ENCODE measurements at places on chromosomes 1 and 21. TPM values are rescaled to one million over a fixed set of nuclear protein-coding genes. Genes with fewer than 3 reads are reported as not detected.
A peak's percentile ranks its signal among the peaks of the same experiment; 100 is the strongest.

The UBIAD1 gene
- 12.0 TPM for total RNA-seq

The CFAP74 gene
- not detected for total RNA-seq

The LAMTOR2 gene
- 48.2 TPM for total RNA-seq

The SPEN gene
- total RNA-seq = 31.5 TPM

The HSPB7 gene
- 3,018 TPM for total RNA-seq

The OR2T33 gene
- total RNA-seq = not detected

The IGSF3 gene
- total RNA-seq = 11.7 TPM

The OLFM3 gene
- not detected for total RNA-seq

The PEAR1 gene
- total RNA-seq = 6.6 TPM

The ATAD3C gene
- total RNA-seq = 1.3 TPM

The VSIG8 gene
- not detected for total RNA-seq

The L1TD1 gene
- total RNA-seq = not detected

The LHX8 gene
- total RNA-seq = not detected

The PAFAH2 gene
- 5.6 TPM for total RNA-seq

The AMY1C gene
- total RNA-seq = not detected

The SDHB gene
- 209 TPM for total RNA-seq

DNA sequence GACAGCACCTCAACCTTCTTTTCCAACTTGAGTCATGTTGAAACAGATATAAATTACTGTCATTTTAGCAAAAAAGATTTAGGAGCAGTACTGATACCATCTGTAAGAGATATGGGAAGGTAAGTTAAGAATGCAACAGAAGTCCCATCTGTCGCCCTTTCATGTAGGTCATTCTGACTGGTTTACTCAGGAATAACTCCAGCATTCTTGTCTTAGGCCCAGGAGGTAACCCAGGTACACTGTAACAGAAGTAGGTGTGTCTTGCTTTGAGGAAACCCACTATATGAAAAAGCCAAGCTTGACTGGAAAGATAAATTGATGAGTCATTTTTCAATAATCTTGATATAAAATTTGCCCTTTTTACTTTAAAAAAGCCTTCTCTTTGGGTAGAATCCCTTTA is 35.4 kb downstream of the PGM1 start:
- no peak for DNase-seq

DNA sequence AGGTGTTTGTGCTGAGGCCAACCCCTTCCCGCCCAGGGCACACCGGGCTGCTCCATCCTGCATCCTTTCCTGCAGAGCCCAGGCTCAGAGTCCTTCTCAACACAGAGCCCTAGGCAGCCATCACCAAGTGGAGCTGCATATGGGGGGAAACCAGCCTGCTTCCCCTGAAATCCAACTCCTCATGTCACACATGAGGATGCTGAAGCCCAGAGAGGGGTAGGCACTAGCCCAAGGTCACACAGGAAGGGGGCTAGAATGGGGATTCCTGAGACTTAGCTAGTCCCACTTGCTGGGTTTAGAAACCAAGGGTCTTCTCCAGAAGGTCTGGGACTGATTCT is 5.5 kb upstream of the TNFRSF1B start:
- peak; percentile 37 for DNase-seq

- no peak for DNase-seq
These were observed 673 bp downstream of the CD46 start for GRCh38 chr1:207752456-207752998.

DNA sequence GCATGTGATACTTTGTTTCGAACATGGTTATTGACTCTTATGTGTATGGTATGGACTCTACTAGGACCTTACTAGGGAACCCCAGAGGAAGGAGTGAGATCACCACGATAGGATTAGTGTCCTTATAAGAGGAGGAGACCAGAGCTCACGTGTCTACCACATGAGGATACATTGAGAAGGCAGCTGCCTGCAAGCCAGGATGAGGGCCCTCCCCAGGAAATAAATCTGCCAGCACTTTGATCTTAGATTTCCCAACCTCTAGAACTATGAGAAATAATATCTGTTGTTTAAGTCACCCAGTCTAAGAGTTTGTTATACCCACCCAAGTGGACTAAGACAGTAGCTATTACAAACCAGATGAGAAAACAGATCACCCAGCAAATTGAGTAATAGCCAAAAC is 559.3 kb upstream of the USP24 start:
- DNase-seq = no peak

- DNase-seq = peak; percentile 59
These were observed 3.8 kb downstream of the LRRC3 start for GRCh38 chr21:44458971-44459711.

DNA sequence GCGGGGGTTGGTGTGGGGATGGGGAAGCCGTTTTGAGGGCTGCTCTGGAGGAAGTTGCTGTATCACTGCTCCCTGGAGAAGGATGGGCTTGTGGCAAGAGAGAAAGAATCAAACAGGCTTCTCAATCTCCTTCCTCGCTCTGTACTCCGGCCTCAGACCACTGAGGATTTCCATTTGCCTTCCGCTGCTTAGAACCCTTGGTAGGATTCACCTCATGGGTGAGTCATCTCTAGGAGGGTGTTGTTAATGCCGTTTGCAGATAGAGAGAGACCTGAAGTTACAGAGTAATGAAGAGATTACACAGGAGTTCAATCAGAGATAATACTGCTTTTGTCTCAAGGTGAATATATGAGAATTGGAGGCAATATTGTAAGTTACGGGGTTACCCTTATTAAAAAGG is 15.3 kb downstream of the SLC35F3 start:
- no peak for DNase-seq

DNA sequence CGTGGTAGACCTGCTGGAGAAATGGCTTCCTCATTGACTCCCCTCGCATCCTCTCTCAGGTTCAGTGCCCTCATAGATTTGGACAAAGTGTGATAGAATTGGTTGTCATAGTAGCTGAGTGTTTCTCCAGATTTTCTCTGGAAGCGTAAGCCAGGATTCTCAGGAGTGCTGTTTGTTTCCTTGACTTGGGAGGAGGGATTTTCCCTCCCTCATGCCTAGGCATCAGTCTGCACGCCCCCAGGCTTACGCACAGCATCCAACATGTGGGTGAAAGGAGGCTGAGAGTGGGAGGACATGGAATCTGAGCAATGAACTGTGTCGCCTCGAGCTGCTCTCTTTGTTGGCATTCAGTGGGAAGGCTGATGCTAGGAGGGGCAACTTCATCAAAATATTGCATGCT is 503.5 kb downstream of the LTN1 start:
- no peak for DNase-seq

GRCh38 chr1:220922951-220923350 is 43.7 kb downstream of the HLX start:
- DNase-seq = no peak

- no peak for DNase-seq
These were observed 45.7 kb downstream of the ATP5PO start for GRCh38 chr21:33869873-33870272.

- DNase-seq = no peak
These were observed 11.6 kb downstream of the IFI6 start for GRCh38 chr1:27660300-27660835.

DNA sequence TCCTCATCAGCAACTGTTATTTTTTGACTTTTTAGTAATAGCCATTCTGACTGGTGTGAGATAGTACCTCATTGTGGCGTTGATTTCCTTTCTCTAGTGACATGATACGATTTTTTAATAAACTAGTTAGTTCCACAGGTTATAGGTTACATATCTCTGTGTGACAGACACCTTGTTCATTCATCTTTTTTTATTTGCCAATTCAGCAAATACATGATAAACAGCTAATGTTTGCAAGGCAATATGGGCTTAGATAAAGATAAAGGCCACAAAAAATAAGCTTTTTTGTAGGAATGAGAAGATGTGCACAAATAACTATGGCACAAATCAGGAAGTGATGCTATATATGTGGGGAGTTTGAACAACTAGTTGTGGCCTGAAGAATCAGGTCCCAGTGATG is 366.8 kb downstream of the HLX start:
- DNase-seq = no peak

- no peak for DNase-seq
These were observed 18.4 kb upstream of the LY9 start for GRCh38 chr1:160777486-160778089.

- no peak for DNase-seq
These were observed 15.3 kb upstream of the TMCO2 start for GRCh38 chr1:40232444-40232843.

DNA sequence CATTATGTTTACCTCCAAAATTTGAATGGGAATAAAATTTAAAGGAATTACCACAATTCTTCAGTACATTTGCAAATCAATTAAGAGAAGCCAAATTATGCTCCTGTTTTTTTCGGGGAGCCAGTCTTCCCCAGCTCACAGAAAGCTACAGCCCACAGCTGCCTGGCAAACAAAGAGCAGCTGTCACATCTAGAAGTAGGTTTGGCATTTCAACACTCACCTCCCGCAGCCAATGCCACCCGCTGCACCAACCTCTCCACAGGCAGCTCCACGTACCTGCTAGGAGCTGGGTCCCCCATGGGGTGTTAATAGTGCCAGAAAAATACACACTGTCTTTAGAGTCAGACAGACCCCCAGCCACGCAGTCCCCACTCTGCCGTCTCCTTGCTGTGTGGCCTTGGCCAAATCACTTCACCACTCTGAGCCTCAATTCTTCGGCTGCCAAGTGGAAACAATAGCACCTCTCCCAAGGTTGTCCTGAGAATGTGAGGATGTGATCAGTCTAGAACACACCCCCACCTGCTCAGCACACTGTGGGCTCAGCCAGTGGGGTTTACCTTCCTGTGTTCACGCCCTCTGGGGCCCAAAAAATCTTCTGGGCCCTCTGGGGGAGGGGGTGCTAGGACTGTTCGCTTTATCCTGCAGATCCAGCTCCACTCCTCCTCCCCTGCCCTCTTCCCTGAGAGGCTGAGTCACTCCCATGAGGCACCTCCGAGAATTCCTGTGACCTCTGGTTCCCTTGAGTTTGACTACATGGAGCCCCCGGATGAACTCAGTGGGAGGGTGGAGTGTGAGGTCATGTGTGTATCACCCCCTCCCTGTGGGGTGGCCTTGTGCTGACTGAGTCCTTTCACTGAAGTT is 204.3 kb upstream of the GRIK3 start:
- DNase-seq = no peak

DNA sequence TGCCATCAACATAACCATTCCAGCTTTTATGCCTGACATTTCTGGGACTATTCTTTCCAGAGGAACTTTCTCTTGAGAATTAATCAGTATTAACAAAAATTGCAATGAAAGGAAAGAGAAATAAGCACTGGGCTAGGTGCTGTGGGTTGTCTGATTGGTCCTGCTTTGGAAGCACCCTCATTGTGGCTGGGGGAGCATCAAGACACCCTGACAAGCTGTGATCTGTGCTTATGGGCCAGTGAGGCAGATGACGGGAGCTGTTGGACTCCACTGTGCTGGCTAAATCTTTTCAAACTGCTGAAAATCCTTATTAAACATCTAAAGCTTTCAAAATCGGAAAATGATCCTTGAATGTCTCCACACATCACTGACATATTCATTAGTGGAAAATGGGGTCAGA is 20.0 kb downstream of the UBASH3A start:
- DNase-seq = no peak

DNA sequence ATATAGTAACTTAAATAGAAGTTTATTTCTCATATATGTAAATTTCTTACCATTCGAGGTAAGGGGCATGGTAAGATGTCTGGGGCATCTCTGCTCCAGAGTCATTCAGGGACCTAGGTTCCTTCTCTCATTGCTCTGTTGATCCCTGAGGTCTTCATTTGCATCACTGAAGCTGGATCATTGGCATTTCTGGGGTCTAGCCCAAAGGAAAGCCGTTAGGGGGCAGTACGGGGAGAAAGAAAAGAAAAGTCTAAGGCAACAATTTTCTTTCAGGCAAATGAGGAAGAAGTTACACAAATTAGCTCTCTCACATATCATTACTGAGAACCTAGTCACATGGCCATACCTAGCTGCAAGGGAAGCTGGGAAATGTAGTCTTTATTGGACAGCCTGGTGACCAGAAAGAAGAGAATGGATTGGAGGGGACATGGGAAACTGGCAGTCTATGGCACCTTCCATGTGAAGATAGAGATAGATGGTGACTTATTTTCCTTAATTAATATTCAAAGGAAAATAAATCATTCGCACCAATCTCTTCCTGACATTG is 10.2 kb upstream of the SUSD4 start:
- DNase-seq = no peak

GRCh38 chr1:229479660-229480399 is 28.3 kb downstream of the NUP133 start:
- DNase-seq = no peak

GRCh38 chr21:17802572-17802971 is 16.6 kb downstream of the C21orf91 start:
- no peak for DNase-seq

DNA sequence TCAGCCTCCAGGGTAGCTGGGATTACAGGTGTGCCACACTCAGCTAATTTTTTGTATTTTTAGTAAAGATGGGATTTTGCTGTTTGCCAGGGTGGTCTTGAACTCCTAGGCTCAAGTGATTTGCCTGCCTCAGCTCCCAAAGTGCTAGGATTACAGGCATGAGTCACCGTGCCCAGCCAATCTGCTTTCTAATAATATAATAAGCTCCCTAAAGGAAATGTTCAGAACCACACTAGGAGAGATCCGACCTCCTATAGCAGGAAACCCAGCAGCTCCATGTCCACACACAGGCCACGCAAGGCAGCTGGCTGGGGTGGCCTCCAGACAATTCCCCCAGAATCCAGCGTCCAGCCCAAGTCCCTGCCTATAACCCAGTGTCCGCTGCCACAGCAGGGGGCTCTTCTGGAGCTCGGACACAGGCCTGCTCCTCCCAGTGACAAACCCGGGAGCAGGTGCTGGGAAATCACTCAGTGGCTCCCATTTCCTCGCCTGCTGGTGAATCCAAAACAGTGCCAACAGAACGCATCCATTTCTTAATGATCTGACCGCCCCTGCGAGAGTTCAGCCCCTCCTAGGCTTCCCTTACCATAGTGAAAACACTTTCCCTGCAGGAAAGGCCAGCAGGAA is 7.5 kb downstream of the RIPK4 start:
- no peak for DNase-seq

DNA sequence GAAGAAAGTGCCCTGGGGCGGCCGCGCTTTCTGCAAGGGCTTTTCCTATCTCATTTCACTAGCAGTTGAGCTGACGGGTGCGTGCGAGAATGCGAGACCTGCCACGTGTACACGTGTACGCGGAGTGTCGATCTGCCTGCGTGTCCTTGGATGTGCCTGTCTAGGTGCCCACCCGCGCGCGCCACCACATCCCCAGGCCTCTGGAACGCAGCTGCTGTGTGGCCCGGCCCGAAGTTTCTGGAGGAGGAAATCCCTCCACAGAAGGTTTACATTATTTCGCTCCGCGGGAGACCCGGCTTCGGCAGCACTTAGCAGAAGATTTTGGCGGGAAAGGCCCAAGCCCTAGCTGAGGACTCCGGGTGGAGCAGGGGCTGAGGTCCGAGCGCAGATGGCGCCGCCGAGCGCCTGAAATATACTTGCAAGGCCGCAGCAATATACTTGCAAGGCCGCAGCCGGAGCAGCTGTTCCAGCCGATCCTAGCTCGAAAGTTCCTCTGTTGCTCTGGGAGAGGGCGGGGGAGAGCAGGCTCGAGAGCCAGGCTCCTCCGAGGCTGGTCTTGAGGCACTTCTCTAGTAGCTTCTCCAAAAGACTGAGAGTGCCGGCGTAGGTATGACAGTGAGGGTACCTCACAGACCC is 3.9 kb downstream of the TBX15 start:
- no peak for DNase-seq

GRCh38 chr1:243962541-243962940 is 88.5 kb upstream of the ZBTB18 start:
- DNase-seq = no peak

- peak; percentile 87 for DNase-seq
These were observed at the start of gene KIF21B for GRCh38 chr1:201023517-201023902. TSS of gene KIF21B (minus strand) at chr1:201023714. CDS start at chr1:201023383, 331 bp downstream.

GRCh38 chr1:206144605-206145004 is 27.4 kb upstream of the AVPR1B start:
- no peak for DNase-seq

GRCh38 chr1:229596925-229597699 is 28.8 kb downstream of the TAF5L start:
- DNase-seq = peak; percentile 73

GRCh38 chr1:108142773-108143394 is 57.3 kb downstream of the SLC25A24 start:
- DNase-seq = no peak
